ENCODE measurements at places on chromosomes 11 and 22.

DNA sequence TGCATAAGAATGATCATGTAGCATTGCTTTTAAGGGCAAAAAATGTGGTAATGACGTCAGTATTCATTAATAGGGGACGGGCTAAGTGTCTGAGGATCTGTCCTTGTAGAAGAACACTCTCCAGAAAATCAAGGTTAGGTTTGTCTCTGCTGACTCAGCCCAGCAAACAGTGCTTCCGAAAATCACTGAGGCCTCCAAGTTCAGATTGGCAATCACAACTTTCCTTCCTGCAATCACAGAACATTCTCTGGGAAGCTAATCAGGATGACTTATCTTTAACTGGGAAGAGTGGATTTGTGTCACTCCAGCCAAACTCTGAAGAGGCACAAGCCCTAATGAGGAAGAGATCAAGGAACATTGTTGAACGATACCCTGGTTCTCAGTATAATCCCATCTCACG lies 123.2 kb upstream of the LDLRAD3 start:
- no peak for DNase-seq

GRCh38 chr22:31398231-31398630 lies 1.2 kb upstream of the DRG1 start:
- no peak for DNase-seq

DNA sequence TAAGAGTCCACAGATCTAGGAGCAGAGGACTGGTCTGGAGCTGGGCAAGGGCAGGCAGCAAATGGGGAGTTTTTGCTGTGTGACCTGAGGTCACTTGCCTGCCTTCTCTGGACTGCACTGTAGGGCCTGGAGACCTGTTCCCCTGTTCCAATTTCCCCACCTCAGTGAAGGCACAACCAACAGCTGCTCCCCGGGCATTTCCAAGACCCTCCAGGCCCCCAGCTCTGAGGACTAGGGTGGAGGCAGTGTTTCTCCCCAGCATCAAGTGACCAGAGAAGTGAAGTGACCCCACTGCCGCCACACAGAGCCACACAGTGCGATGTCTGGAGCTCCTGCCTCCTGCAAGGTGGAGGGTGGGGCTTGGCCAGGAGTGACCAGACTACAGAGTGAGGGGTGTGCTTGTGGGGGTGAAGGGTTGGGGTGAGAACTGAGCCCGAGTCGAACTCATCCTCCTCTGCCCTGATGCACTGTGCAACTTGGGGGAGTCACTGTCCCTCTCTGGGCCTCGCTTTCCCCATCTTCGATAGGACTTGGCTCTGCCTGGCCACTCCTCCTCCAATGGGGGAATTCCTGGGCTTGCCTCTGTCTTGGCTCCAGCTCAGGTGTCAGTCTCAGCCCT lies 21.6 kb downstream of the P2RY2 start:
- DNase-seq = no peak

- no peak for DNase-seq
Observed at GRCh38 chr11:45092404-45092785, 54.0 kb upstream of the PRDM11 start.

- DNase-seq = no peak
Observed at GRCh38 chr11:2975594-2975993, 16.5 kb downstream of the NAP1L4 start.

- DNase-seq = no peak
Observed at GRCh38 chr11:94129512-94130297, 1.1 kb downstream of the PANX1 start.

DNA sequence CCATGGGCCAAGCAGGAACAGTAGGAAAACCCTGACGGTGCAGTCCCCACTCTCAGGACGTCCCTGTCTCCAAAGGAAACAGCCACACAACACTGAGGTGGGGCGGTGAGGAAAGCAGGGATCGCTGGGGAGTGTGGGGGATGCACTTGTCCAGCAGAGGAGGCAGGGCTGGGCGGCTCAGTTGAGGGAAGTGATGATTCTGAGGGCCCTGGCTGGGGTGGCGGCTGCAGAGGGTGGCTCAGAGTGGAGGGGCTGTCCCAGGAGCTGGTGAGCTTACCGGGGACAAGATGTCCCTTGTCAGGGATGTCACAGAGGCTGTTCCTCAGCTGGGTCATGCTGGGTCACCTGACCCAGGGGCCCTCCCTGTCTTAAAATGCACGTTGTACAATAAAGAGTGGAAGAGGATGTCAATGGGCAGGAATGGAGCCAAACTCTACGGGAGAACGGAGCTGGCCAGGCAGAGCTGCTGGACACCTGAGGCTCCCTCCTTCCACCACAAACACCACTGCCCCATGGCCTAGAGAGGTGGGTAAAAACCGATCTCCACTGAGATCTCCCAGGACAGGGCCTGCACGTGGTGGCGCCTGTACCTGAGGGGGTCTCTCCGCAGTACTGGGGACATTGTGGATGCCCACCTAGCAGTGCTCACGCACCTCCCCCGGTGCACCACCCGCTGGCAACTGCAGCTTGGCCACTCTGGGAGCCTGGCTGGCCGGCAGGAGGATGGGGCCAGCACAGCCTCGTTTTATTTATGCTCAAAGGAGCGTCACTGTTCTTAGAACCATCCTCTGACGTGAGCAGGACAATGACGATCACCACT lies 9.7 kb upstream of the EFCAB6 start:
- no peak for DNase-seq

GRCh38 chr11:127496165-127496564 lies 495.6 kb upstream of the KIRREL3 start:
- DNase-seq = no peak

DNA sequence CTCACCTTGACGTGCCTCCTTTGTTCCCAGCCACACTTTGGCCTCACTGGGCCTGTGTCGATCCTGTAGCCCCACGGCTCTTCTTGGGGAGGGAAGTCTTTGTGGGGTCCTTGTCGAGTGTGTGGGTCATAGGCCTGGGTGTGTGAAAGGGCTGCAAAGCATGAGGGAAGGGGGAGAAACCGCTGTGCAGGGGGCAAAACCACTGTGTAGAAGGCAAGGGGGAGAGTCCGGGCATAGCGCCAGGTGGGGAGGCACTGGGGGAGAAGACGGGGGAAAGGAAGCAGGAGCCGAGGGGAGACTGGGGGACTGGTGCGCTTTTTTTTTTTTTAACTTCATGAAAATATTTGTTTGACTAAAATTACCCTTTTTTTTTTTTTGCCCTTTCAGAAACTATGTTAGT lies 65.1 kb upstream of the RASD2 start:
- no peak for DNase-seq
